Activated CD4-positive, alpha-beta T cell treated with anti-CD3 and anti-CD28 coated beads, Interleukin-2, amount 50 U/mL, for 4 hours (primary cell): ENCODE measurements at places on chromosomes 11 and 22.
A peak's percentile ranks its signal among the peaks of the same experiment; 100 is the strongest.

GRCh38 chr22:46027211-46028105, 50.5 kb upstream of the WNT7B start:
- DNase-seq: no peak

DNA sequence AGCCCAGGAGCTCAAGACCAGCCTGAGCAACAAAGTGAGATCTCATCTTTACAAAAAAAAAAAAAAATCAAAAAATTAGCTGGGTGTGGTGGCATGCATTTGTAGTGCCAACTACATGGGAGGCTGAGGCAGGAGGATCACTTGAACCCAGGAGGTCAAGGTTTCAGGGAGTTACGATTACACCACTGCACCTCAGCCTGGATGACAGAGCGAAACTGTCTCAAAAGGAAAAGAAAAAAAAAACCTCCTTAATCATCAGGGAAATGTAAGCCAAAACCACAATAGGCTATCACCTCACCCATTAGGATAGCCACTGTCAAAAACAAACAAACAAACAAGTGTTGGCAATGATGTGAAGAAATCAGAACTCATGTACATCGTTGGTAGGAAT, 13.4 kb downstream of the DGCR2 start:
- no peak for DNase-seq

GRCh38 chr11:120681434-120682331, 170.1 kb downstream of the GRIK4 start:
- no peak for DNase-seq

DNA sequence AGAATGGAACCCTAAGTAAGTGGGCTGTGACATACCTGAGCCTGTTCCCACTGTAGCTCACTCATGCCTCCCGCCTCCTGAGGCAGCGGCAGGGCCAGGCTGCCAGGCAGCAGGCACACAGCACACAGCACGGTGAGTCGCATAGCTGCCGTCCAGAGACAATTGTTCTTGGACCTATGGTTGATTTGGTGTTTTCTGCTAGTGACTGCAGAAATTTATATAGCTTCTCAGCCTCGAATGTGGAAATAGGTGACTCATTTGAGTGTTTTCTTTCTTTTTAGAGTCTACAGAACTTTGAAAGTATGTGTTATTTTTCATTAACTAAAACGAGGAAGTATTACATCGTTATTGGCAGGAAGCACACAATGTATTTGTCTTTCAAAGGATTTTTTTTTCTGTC, at the start of gene MMP7:
MMP7 (minus strand) TSS at position 190 of the 400 bp plus-strand sequence; CDS start at position 143, 47 bp downstream.
- DNase-seq: no peak

DNA sequence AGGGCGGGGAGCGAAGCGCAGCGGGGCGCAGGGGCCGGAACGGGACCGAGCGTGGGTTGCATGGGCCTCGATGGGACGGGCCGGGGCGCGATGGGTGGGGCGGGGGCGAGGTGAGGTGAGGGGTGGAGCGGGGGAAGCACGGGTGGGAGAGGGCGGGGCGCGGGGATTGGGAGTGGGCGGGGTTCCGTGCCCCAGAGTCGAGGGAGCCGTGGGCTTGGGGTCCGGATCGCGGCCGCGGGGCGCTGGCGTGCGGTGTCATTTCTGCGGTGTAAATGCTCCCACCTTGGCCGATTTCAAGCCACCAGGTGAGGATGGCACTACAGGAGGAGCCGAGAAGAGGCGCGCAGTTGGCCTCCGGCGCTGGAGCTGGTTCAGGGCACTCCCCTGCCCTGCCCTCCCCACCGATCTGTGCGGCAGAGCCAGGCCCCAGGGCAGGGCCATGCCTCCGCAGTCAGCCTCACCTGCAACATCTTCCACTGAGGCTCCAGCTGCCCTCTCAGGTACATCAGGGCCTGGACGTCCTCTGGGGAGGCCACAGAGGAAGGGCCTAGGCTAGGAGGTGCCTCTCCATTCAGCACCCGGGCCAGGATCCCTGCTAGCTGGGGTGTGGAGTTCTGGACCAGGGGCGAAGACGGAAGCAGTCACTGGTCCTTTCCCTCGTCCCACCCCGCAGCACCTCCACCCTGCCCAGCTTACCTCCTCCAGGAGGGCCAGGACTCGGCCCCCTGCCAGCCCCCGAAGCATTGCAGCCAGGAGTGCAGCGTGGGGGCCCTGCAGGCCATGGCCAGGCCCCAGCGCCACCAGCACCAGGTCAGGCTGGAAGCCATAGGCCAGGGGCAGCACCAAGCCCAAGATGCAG, 620 bp upstream of the TUBGCP6 start:
- peak; percentile 81 for DNase-seq

DNA sequence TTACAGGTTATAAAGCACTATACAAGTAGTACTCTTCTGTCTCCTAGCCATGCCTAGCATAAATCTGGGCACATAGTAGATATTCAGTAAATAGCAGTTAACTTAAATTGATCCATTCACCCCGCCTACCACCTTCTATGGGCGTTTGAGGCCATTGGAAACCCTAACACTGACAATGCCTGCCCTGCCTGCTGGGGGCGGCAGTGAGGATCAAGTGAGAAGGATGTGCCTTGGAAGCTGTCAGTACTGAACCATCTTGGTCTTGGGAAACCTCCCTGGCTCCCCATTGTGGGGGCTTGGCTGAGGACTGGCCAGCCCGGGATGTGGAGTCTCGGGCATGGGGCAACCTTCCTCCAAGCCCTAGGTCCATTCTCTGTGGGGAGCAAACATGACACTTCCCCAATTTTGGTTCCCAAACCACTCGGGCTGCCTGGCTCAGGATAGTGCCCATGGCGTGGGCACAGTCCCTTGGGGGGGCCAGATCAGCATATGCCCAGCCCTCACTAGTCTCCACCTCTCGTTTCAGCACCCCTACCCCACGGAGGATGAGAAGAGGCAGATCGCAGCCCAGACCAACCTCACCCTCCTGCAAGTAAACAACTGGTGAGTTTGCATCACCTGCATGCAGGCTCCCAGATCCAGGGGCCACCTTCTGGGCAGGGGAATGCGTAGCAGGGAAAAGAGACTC, 67.4 kb downstream of the FEZ1 start:
- DNase-seq: no peak

DNA sequence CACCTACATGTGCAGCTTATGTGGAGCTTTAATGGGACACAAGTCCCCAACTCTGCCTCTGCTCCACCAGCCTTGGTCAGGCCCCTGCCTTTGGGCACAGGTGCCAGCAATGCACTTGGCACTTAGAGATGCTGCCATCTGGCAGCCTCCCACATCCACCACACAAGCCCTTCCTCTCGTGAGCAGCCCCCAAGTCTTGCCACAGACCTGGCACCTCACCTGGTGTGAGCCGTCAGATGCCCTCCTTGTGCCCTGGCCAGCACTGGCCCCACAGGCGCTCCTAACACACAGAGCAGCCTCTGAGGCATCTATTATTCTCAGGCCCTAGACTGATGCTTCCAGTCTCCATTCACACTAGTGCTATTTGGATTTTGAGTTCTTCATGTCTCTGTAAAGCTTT, 24.5 kb upstream of the SERPIND1 start:
- no peak for DNase-seq

GRCh38 chr11:29634244-29634643, 382.6 kb downstream of the KCNA4 start:
- no peak for DNase-seq

DNA sequence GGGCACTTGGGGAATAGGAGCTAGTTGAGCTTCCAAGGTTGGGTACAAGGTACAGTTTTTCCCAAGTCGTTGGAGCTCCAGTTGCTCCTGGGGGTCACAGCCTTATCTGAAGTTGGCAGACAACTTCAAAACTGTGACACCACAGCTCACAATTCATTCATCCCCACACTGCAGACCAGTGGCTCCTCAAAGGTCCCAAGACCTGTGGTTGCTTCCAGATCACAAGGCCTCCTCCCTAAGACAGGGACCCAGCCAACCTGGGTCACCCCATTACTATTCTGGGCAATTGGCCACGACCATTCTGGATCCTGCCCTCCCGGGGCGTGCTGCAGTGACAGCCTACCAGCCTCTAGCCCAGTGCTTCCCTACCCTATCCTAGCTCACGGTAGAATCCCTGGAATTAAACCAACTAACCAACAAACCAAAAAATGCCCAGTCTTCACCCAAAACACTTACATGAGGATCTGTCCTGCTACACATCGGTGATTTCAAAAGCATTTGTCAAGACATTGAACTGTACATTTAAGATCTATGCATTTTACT, 862 bp upstream of the PDXP start:
- DNase-seq: no peak

- DNase-seq: no peak
Measured at GRCh38 chr11:76665921-76666351, 4.6 kb downstream of the LRRC32 start.

- DNase-seq: no peak
Measured at GRCh38 chr11:45666648-45667642, 1.5 kb upstream of the CHST1 start.

DNA sequence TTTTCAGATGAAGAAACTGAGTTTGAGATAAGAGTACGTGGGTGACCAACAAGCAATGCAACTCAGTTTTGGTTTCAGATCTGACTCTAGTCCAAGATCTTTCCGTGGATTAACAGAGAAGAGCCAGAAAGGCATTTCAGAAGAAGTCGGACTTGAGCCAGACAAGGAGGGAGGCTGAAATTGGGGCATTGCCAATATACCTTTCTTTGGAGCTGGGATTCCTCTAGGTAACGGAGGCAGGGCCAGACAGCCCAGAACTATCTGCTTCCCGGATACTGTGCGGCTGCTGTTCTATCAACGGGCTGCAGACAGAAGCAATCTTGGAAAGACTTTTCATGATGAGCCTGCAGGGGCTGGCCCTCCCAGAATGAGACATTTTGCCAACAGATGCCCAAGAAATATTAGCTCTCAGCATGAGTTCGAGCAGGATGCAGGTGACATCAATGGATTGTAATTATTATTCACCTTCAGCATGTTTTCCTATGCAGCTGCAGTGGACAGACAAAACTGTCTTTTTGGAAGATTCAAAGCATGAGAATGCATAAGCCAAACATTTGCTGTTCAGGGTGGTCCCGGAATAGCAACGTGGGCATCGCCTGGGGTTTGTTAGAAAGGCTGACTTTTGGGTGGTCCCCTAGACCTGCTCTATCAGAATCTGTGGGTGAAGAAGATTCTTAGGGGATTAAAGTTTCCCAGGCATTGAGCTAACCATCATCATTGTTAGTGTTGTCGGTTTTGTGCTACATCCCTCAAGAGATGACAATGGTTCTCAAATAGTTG, 95.7 kb downstream of the SCN3B start:
- DNase-seq: no peak

GRCh38 chr11:133821776-133822175, 23.5 kb downstream of the SPATA19 start:
- DNase-seq: no peak

DNA sequence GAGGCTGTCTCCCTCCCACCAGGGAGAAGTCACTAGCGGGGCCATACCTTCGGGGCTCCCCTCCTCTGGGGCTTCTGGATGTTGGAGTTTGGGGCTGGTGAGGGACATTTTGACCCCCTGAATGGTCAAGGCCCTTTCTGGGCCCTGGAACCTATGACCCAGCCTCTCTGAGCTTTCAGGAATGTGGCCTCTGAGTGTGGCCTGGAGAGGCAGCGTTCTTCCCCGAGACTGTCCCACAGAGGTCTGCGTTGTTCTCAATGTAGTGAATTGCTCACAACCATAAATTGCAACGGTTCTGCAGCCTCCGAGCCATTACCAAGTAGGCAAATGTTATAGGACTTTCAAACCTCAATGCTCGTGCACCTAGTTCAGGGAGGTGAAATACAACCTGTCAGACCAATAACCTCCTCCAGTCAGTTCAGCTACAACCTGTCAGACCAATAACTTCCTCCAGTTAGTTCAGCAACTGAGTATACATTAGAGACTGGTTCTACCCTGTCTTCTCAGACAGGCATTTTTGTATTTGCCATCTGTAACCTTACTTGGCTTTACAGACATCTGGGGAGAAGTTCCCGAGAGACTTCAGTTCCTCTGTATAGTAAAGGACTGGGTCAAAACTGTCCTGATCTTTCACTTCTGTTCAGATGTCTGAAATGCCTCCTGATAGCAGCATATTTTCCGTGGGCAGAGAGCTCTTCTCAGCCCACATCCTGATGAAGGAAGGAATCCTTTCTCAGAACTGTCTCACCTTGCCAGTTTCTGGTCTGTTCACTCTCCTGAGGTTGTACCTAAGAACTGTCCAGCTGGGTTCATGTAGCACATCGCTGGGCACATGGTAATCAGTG, 34.2 kb downstream of the MICAL2 start:
- no peak for DNase-seq
